ENCODE measurements at places on chromosomes 13 and 19. TPM values are rescaled to one million over a fixed set of nuclear protein-coding genes. Genes with fewer than 3 reads are reported as not detected.

ZNF460 gene
- 3.9 TPM for polyA plus RNA-seq

- no peak for DNase-seq
Measured at GRCh38 chr19:2385053-2385721, 25.1 kb downstream of the TMPRSS9 start.

DNA sequence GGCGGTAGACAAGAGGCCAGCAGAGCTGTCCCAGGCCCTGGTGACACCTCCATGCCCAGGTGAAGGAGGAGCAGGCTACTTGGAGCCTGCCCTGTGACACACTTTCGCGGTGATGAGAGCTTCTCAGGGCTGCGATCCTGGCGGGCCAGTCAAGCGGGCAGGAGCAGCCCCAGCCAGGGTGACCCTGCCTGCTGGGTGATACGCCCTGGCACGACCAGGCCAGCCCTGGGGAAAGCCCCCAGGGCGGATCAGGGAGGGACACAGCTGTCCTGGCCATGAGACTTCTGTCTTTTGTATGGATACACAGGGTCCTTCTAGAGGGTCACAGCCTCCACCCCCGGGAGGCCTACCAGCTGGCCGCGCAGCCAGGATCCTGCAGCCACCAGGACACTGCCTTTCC lies 13.1 kb downstream of the DNM2 start:
- DNase-seq: no peak

DNA sequence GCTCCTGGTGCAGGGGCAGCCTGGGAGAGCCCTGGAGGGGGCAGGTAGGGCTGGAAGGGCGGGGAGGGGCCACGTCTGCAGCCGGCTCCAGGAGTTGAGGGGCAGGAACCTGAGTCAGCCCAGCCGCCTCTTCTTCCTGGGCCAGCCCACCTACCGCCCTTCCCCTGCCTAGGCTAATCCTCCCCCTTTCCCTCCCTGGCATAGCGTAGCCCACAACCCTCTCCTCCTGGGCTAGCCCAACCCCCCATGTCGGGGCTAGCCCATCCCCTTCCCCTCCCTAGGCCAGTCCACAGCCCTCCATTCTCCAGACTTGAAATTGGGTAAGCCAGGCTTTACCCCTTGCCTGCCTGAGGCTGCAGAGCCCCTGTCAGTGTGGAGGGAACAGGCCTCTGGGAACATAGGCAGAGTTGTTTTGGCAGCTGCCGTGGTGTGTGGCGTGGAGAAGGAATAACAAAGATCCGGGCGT lies 20.6 kb upstream of the WDR18 start:
- no peak for DNase-seq

DNA sequence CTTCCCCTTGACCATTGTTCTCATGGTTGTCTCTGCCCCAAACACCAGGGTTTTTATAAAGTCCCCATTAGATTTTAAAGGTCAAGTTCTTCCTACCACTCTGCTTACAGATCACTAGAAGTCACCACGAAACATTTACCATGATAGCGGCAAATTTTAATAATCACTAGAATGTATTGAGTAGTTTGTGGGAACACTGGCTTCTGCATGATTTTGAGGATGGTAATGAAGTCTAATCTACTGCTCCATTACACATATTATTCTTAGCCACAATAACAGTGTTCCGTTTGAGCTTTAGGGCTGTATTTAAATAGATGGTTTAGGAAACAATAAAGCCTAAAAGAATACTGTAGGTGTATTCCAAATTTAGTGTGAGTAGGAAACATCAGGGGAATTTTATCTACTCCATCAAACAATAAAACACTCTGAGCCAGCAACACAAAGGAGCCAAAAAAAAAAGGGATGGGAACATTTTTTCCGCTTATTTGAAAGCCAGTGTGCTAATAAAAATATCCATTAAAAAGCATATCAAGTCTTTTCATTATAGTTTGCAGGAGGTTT lies 49.7 kb downstream of the KLF12 start:
- no peak for DNase-seq

DNA sequence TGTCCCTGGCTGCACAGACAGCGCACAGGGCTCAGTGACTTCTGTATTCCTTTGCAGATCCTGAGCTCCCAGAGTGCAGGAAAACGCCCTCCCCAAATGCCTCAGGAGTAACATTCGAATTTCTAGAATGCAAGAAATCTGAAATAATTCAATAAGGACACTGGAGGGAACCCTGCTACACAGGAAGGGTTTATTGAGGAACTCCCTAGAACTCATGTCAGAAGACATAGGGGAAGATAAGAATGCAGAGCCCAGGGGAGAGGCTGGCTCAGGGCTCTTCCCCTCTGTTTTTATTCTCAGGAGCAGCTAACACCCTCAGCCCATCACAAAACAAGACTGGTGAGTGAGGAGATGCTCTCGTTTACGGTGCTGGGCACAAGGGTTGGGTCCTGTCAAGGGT lies 6.8 kb downstream of the LILRA1 start:
- DNase-seq: no peak
